ENCODE measurements at places on chromosomes 2 and 18. TPM values are rescaled to one million over a fixed set of nuclear protein-coding genes. Genes with fewer than 3 reads are reported as not detected.

DNA sequence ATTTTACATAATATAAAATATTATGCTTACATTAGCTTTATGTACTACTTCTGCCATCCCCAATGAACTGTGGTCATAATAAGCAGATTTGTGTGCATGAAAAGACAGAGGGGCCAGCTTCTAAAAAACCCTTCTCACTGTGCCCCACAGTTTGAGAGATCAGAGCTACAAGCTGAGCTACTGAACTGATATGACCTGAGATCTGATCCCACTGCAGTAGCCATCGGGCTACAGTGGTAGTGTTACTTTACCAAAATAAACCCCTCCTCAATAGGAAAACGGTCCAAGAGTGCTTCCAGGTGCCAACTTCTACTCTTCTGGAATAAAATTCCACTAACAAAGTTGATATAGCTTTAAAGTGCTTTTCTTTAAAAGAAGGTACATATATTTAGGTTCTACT lies 43.1 kb downstream of the IKZF2 start:
- DNase-seq = no peak

GRCh38 chr2:104909317-104909716 lies 55.4 kb downstream of the POU3F3 start:
- no peak for DNase-seq

DNA sequence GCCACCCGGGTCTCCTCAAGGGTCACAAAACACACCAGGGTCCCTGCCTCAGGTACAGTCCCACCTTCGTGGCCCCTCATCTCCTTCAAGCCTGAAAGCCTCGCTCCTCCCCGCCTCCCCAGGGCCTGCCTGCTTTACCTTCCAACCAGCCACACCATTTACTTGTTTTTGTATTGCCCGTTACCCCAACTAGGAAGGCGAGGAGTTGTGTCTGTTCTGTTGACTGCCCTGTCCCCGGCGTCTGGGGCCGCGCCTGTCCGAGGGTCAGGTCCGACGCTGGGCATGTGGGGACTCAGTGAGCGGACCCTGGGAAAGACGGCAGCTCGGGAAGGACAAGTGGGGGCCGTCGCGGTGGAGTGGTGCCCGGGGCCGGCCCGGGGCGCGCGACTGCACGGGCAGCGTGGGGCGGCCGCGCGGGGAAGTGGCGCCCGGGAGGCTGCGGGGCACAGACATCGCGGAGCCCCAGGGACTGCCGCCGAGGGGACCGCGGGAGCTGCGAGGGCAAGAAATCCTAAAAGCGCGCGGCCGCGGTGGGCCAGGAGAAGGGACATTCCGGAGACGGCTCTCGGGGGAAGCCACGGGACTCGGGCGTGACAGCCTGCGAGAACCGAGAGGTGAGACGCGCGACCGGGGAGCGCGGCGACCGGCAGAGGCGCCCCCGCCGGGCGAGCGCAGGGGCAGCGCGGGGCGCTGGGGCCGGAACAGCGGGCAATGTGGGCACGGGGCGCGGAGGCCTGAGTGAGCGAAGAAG lies 797 bp upstream of the GRHL1 start:
- no peak for DNase-seq

- no peak for DNase-seq
These were observed 21.3 kb downstream of the WDSUB1 start for GRCh38 chr2:159265171-159265576.

DNA sequence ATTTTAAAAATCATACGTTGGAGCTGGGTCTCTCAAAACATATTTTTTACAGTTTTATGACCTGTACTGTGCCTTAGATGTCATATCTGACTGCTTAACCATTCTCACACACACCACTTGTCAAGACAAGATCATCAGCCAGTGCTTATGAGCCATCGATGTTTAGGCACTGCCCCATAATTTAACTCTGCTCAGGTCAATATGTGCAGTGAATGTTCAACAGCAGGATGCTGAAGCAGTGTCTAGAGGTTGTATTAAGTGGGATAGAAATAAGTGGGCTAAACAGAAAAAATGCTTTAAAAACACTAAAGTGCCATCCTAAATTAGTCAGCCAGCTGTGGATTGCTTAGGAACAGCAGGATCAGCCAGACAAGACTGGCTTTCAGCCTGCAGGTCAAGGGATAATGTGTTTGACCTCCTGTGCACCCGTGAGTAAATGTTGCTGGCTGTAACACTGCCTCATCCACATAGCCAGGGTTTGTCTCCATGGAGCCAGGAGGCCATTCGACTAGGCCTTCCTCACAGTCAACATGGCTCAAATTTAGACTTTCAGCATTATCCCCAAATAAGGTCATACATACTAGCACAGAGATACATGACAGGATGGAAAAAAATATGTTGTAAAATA lies 139.0 kb upstream of the NXPH2 start:
- no peak for DNase-seq

GRCh38 chr2:163405298-163405697 lies 330.5 kb downstream of the FIGN start:
- DNase-seq = no peak

Gene ALPG
- total RNA-seq = not detected

Gene EVA1A
- total RNA-seq = not detected

Gene LPIN1
- 74.3 TPM for total RNA-seq

All from activated B cell treated with CpG ODN at 0.5 μM for 24 hours (primary cell).